Cardiac muscle cell (in vitro differentiated cells and primary cell): ENCODE measurements at places on chromosomes 6 and 20. TPM values are rescaled to one million over a fixed set of nuclear protein-coding genes. Genes with fewer than 3 reads are reported as not detected.
A peak's percentile ranks its signal among the peaks of the same experiment; 100 is the strongest.

GRCh38 chr6:127288705-127289104 is 22.0 kb downstream of the RNF146 start:
- DNase-seq: no peak

DNA sequence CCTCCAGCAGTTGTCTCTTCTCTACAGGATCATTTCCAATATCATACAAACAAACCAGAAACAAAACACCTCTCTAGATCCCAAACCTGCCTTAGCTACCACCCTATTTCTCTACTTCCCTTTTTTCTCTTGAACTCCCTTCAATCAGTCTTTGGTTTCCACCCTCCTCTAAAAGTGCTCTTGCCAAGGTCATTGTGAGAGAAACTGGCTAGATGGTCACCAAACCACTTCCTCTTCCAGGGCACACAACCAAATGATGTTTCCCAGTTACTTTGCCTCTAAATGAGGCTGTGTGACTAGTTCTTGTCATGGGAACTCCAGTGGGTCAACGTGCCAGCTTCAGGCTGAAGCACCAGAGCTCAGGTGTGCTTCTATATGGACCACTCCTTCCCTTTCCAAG is 85.8 kb upstream of the ARMC2 start:
- no peak for DNase-seq

DNA sequence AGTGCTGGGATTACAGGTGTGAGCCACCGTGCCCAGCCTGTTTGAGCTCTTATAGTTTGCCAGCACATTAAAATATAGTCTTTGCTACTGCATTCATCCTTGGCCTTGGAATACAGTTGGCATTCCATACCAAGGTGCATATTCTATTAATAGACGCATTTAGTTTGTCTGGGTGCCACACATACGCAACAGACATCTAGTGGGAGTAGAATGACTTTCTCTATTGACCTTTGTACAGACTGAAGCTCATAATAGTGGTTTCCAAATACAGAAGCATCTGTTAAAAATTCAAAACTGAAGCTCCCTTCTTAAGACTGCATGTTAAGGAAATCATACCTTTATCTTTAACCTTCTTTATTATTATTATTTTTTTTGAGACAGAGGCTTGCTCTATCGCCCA is 46.7 kb upstream of the FNDC1 start:
- no peak for DNase-seq

GRCh38 chr6:42978487-42978838 is 518 bp downstream of the PEX6 start:
- DNase-seq: peak; percentile 22

- no peak for DNase-seq
These were observed 112.6 kb downstream of the FRK start for GRCh38 chr6:115947966-115948541.

DNA sequence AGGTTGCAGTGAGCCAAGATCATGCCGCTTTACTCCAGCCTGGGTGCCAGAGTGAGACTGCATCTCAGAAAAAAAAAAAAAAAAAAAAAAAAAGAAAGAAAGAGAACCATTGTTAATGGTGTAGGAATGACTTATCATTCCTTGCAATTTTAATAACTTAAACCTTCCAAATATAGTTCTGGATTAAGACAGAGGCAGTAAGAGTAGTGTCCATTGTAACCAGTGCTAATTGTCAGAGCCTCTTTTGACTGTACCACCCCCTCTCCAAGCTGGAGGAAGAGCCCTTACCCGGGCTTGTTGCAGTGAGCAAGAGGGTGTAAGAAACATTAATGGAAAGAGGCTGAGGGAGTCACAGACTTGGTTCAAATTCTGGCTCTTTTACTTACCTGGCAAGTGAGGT is 53.8 kb downstream of the SASH1 start:
- DNase-seq: no peak

DNA sequence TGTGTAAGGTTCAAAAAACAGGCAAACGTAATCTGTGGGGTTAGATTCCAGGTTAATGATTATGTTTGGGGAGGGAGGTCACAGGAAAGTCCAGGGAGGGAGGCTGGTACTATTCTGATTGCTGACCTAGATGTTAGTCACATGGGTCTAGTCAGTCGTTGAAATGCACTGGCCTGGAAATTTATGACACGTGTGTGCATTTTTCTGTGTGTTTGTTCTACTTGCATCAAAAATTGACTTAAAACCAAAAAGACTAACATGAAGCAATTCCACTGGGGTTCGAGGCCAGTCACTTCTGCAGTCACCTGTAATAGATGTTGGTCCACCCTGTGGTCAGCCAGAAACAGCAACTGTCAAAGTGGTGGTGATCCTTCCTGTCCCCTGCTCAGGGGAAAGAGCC is 104.2 kb upstream of the MLN start:
- DNase-seq: no peak

GRCh38 chr6:136587527-136587926 is 37.3 kb upstream of the MAP7 start:
- no peak for DNase-seq

- no peak for DNase-seq
These were observed 74.4 kb downstream of the NOL4L start for GRCh38 chr20:32510601-32511357.

DNA sequence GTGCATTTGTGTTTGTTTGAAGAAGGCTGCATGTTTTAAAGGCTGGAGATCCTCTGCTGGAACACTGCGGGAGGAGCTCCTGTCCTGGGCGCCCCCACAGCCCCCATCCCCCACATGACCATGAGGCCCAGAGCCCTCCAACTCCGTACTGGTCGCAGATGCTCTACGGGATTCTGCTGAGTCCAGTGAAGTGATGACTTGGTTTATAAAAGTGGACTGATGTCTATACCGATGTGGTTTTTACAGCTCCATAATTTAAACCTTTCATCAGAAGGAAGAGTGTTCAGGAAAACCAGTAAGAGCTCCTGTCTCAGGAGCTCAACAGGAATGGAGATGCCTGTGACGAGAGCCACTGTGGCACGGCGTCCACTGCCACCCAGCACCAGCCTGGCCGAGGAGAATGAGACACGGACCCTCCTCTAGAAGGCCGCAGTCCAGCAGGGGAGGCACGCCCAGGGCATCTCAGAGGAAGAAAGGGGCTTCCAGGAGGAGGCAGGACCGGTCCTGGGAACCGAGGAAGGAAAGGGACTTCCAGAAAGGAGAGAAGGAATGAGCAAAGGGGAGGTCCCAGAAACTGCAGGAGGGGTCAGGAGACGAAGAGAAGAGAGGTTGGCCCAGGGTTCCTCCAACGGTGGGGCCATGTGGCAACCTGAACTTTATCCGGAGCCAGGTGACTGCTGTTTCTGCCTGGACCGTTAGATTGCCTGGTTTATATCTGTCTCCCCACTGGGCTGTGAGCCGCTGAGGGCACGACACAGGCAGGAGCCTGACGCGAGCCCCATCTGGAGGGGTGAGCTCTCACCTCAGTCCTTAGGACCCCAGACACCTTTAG is 26.9 kb downstream of the BFSP1 start:
- DNase-seq: no peak

DNA sequence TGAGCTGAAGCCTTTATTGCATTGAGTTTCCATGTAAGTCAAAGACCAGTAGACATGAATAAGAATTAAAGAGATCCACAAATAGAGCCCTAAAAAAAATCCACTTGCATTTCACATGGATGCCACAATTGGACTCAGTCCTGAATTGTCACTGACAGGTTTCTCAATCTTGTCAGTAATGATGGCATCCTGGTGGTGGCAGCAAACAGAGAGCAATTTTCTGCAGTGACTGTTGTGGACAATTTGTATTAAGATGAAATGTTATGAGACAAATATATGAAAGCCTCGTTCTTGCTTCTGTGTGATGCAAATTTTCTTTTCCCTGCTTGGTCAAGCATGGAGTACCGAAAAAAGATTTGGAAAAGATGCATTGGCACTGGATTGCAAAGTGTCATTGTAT is 278.9 kb downstream of the SAMD5 start:
- no peak for DNase-seq

- DNase-seq: no peak
These were observed 236.6 kb downstream of the ARID1B start for GRCh38 chr6:157013649-157014304.

DNA sequence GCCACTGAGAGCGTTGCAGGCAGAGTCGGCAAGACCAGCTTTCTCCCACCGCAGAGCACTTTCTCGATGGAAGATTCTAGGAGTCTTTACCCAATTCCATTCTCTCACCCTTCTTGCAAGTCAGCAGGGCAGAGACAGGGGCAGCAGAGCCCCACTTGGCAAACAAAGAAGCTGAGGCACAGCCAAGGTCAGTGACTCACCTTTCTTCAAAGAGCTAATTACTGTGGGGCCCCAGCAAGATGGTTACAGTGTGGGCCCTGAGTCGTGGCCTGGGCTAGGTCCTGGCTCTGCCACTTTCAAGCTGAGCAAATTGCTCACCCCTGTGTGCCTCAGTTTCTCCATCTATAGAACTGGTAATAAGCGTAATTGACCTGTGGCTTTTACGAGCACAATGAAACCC is 277.0 kb downstream of the PREX1 start:
- no peak for DNase-seq

DNA sequence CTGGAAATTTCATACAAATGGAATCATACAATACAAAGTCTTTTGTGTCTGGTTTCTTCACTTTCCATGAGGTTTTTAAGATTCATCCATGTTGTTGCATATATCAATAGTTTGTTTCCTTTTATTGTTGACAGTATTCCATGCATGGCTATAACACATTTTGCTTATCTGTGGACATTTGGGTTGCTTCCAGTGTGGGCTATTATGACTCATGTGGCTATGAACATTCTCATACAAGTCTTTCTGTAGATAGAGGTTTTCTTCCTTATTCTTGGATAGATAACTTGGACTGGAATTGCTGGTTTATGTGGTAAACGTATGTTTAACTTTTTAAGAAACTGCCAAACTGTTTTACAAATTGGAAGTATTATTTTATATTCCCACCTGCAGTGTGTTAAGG is 30.0 kb upstream of the KIF6 start:
- peak; percentile 80 for DNase-seq

Gene SMLR1
- not detected in 2 replicates for total RNA-seq

Gene ZNF217
- 16.7 and 26.3 TPM in 2 replicates for total RNA-seq

Gene PPP1R11
- 30.0 and 38.3 TPM in 2 replicates for total RNA-seq

Gene SAMD3
- total RNA-seq: not detected in 2 replicates

Gene TMEM151B
- total RNA-seq: 0.21 and 0.39 TPM in 2 replicates
